Muscle of leg (tissue), 16 donors: ENCODE measurements at places on chromosomes 4 and X. TPM values are rescaled to one million over a fixed set of nuclear protein-coding genes. Genes with fewer than 3 reads are reported as not detected.

GAGE12H gene
- not detected for total RNA-seq

NSG1 gene
- total RNA-seq: 0.75 TPM

CLCN4 gene
- total RNA-seq: 15.2 TPM

USP51 gene
- total RNA-seq: 4.1 TPM

TSR2 gene
- total RNA-seq: 24.7 TPM

EPGN gene
- 0.49 TPM for total RNA-seq

GSX2 gene
- 0.04 TPM for total RNA-seq

CTAG1A gene
- total RNA-seq: not detected

GAGE13 gene
- not detected for total RNA-seq

VEGFC gene
- total RNA-seq: 5.1 TPM

EDNRA gene
- total RNA-seq: 24.0 TPM

TRAPPC2 gene
- total RNA-seq: 20.9 TPM

CT45A5 gene
- 0.09 TPM for total RNA-seq

HHIP gene
- 3.5 TPM for total RNA-seq
